ENCODE measurements at places on chromosomes 13 and 19.
A peak's percentile ranks its signal among the peaks of the same experiment; 100 is the strongest.

GRCh38 chr19:13981021-13981420 is 25.1 kb downstream of the RFX1 start:
- DNase-seq, result no peak

GRCh38 chr13:32310134-32310706 is 4.9 kb downstream of the ZAR1L start:
- no peak for DNase-seq

- no peak for DNase-seq
Measured at GRCh38 chr13:41561170-41561569, 103.8 kb downstream of the RGCC start.

DNA sequence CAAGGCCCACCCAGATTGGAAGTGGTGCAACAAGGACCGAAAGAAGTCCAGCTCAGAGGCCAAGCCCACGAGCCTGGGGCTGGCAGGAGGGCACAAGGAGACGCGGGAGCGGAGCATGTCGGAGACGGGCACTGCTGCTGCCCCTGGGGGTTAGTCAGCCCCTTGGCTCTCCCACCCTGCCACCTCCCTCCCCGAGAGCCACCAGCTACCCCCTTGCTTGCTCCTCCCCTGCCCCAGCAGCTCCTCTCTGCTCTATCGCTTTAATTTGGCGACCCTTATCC is 14.2 kb upstream of the PRR19 start:
- no peak for DNase-seq

DNA sequence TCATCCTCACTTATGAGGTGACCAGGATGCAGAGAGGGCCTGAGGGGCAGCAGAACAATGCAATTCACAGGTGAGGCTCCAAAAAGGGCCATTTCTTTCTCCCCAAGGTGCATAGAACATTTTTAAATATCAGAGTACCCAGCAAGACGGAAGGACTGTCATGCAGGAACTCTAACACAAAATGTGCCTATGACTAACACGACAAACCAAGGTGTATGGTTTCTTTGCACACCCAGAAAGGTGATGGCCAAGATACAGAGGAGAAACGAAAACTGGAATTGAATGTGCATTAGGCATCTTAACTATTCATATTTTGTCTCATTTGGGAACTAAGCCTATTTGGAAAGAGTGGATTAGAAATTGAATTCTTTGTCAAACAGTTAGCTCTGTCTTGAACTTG is 29.9 kb downstream of the SHISA2 start:
- DNase-seq, result no peak

GRCh38 chr13:32542221-32542620 is 3.6 kb upstream of the N4BP2L2 start:
- DNase-seq, result no peak

DNA sequence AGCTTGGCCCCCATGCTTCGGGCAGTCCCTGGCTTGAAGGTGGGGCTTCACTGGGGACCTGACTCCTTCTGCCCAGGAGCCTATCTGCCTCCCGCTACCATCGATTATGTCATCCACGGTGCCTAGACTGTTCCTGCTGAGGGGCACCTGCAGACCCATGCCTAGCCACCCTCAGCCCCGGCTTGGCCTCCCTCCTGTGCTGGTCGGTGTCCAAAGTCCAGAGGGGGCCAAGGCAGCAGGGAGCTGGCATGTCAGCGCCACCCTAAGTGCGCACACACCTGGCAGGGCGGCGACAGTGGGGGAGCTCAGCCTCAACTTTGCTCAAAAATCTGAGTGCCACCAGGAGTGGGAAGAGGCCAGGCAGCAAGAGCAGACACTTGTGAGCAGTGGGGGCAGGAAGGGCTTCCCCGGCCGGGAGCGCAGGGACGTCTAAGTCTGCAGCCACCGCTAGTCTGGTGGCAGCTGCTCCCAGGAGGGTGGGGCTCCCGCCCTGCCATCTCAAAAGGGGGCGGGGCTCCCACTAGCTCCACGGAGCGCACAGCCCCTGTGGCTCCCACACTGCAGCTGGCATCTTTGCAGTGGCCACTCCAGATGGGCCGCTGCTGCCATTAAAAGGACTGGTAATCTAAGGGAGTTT is 13.5 kb upstream of the URAD start:
- no peak for DNase-seq

DNA sequence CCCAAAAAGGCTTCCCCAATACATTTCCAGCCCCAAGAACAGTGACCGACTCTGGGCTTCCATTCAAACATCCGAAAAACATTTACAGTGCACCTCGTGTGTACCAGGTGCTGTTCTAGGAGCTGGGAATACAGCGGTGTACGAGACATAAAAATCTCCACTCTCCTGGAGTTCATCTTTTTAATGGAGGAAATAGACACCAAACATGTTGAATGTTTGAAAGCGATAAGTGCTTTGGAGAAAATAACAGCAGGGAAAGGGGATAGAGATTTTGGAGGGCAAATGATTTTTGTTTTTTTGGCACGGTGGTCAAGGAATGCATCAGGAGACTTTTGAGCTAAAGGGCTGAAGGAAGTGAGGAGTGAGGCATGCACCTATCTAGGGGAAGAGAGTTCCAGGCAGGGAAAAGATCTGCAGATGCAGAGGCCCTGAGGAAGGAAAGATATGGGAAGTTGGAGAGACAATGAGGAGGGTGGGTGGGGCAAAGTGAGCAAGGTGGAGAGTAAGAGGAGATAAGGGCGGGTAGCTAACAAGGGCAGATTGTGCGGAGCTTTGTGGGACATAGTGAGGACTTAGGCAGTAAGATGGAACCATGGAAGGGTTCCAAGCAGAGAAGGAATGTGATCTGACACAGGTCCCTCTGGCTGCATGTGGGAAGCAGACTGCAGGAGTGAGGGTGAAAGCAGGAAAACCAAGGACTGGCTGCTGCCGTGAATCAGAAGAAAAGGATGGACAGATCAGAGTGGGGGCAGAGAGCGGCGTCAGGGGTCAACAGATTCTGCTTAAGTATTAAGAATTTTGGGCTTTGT is 703 bp upstream of the FBL start:
- no peak for DNase-seq

DNA sequence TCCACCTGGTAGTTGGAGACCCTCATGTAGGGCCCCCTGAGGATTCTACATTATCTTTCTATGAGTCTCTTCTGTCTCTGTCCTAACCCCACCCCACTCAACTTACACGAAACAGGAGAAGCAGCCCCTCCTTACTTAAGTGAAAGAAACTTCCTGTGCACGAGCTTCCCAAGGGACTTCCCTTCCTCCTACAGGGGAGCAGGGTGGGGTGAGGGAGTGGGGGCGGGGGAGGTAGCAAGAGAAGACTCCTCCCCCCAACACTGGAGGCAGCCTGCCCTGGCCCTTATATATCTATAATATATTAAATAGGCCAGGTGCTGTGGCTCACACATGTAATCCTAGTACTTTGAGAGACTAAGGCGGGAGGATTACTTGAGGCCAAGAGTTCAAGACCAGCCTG is 5.5 kb upstream of the PDE4C start:
- no peak for DNase-seq

DNA sequence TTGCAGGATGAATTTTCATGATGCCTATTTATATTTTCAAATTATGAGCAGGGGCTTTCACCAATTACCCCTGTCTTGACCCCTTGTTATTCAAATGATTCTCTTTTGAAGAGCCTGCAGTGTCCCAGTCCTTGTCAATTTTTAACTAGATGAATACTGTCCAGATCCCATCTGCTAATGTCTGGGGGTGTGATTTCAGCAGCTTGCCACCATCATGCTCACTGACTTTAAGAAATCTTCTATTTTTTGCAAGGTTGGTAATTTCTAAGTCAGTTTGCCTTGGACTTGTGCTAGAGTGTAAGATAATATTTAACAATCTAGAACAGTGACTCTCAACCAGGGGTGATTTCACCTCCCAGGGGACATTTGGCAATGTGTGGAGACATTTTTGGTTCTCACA is 106.0 kb downstream of the CACNA1A start:
- DNase-seq, result no peak

DNA sequence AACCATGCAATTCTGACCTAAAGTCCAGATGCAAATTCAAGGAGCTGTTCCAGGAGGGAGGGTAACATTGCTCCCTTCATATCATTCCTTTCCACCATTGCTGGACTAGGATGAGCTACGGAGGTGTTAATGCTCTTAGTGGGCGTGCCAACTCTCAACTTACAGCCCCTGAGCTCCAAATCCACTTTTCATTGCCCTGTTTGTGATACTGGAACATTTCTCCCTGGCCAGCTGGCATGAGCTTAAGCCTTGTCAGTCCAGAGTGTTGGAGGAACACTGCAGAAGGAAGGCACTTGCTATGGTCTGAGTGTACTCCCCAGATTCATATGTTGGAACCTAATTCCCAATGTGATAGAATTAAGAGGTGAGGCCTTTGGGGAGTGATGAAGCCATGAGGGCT is 70.4 kb upstream of the FARP1 start:
- DNase-seq, result no peak

- DNase-seq, result no peak
Measured at GRCh38 chr13:109593230-109593629, 193.2 kb downstream of the IRS2 start.

DNA sequence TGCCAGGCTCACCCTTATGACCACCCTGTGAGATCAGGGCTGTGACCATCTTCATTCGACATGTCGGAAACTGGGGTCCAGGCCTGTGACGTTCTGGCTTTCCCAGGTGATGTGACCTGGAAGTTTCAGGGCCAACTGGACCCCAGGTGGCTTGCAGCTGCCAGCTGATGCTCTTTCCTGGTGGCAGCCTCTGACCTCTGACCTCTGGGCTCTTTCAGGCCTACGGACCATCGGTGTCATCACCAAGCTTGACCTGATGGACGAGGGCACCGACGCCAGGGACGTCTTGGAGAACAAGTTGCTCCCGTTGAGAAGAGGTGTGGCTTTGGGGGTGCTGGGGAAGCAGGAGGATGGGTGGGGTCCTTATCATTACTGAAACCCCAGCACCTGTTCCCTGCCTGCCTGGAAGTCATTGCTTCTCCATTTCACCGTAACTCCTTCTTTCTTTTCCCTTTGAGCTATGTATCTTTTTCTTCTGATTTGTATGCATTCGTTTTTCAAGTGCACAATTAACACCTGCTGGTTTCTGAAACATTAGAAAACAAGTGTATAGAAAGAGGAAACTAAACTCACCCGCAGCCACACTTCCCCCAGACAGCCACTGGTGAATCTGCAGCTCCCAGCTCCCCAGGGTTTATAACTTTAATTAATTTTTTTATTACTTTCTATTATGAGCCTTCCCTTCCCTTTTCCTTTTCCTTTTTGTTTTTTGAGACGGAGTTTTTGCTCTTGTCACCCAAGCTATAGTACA is 58.9 kb downstream of the TMED1 start:
- DNase-seq, result no peak

- DNase-seq, result no peak
Measured at GRCh38 chr13:99065235-99066015, 87.6 kb upstream of the DOCK9 start.

DNA sequence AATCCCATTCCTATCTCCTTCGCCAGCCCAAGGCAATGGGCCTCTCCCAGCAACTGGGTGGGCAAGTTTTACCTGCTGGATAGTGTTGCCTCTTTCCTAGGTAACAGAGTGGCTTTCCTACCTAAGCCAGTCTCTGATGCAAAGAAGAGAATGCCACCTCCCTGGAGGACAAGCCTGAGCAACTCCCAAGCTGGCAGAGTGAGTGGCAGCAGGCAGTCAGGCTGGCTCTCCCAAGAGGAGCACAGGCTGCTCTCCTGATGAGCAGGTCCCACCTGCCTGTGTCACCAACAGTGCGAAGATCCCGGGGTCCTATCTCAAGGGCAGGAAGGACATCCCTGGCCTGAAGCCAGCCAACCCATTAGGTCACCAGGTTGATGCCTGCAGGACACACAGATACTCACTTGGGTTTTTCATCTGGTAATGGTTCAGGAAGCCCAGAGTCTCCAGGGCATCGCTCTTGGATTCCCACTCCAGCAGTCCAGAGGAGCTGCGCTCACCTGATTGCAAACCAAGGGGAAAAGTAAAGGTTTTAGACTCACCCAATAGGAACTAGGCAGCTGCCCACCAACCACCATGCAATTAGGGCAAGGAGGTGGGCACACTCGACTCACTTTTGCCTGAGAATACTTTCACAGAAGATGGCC is 5.5 kb upstream of the ECH1 start:
- DNase-seq, result no peak

DNA sequence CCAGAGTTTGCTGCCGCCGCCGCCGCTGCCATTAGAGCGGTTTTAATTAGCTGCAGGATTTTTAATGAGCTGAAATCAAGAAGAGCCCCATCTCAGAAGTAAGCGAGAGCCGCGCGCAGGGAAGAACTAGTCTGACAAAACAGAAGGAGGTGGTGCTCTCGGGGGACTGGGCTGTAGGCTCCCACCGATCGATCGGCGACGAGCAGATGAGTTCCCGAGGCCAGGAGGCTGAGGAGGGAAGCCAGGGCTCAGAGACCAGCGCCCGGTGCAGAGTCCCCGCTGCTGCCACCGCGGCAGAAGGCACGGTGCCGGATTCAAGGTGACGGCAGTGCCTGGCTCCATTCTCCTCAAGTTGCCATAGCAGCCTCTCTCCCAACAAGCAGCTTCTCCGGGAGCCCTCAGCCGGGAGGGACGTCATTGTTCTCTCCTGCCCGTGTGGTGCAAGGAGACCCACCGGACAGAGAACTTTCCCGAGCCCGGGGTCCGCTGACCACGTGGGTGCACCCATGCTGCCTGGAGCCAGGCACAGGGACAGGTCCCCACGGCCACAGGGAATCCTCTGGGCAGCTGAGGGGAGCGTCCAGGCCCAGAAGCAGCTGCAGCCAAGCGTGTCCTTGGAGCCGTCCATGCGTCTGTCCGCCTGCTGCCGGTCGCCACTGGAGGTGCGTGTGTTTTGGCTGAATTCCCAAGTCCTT is 62.9 kb downstream of the CHST8 start:
- no peak for DNase-seq

DNA sequence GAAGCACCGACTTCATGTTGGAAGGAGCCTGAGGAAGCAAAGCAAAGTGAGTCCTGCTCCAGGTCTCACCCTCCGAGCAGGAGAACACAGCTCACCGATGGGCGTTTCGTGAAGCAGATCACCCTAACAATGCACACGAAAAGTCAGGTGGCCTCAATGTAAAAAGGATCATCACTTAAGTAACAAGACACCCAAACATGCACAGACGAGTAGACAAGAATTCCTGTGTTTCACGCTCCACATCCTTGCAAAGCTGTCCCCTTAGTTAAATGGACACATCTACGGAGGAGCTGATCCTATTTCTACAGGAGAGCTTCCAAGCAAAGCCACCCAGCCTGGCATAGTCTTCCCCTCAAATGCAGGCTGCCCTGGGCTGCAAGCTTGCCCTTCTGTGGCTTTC is 66.2 kb downstream of the SLC15A1 start:
- DNase-seq, result no peak

DNA sequence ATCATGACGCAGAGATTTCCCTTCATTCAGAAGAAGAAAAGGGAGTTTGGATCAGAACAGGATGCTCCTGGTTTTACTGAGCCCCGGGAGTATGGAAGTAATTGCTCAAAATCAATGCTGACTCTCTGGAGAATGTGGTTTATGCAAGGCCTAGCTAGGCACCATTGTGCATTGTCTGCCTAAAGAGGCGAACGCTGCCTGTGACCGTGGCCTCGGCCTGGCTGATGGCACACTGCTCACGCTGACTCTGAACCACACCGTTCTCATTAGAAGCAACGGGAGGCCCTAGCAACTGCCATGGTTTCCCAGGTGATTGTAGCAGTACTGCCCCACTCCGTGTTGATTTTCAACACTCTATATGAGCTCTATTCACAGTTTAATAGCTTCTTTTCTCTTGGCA is 41.7 kb upstream of the UBL3 start:
- DNase-seq, result peak; percentile 70

GRCh38 chr13:34764246-34764645 is 177.8 kb upstream of the NBEA start:
- no peak for DNase-seq

All from hippocampal formation (tissue), 2 donors.